ENCODE measurements at places on chromosomes 6 and 20. TPM values are rescaled to one million over a fixed set of nuclear protein-coding genes. Genes with fewer than 3 reads are reported as not detected.

- no peak for DNase-seq
Measured at GRCh38 chr20:39429726-39430125, 467.6 kb downstream of the DHX35 start.

- no peak for DNase-seq
Measured at GRCh38 chr20:48024539-48024938, 239.3 kb upstream of the SULF2 start.

GRCh38 chr20:14612391-14612790 is 275.0 kb upstream of the FLRT3 start:
- DNase-seq = no peak

GRCh38 chr6:1615151-1615852 is 5.6 kb downstream of the FOXC1 start:
- DNase-seq = peak; percentile 37

The LY6G6C gene
- total RNA-seq = 1.8 TPM

- no peak for DNase-seq
Measured at GRCh38 chr6:1479095-1479494, 89.7 kb downstream of the FOXF2 start.

The SAMD3 gene
- 1.6 TPM for total RNA-seq

- no peak for DNase-seq
Measured at GRCh38 chr20:60512443-60512842, 554.2 kb downstream of the CDH26 start.
